Mucosa of descending colon (tissue), 3 donors: ENCODE measurements at places on chromosomes 3 and 15.

- DNase-seq, result no peak
These were observed 119.4 kb upstream of the IQSEC1 start for GRCh38 chr3:13192471-13193213.

GRCh38 chr3:50587806-50588758, 18.8 kb downstream of the HEMK1 start:
- DNase-seq, result no peak

DNA sequence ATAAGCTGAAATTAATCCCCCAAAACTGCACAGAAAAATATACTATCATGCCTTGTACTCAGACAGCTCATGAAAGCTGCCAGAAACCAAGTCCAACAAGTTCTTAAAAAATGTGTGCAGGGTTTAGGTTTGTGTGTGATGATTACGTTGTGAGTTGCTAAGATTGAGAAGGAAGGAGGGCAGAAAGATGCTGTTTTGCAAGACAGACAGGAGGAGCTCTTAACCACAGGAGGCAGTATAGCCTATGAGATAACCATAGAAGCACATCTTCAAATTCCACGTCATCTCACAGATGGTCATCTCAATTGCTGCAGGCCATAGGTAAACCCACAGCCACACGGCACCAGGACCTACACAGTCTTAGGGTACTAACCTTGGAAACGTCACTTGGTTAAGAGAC, 191.9 kb downstream of the STT3B start:
- DNase-seq, result no peak

GRCh38 chr3:9098716-9099675, 135.7 kb upstream of the RAD18 start:
- DNase-seq, result no peak

- peak; percentile 75 for DNase-seq
These were observed 762 bp downstream of the NCK1 start for GRCh38 chr3:136862617-136863322.

DNA sequence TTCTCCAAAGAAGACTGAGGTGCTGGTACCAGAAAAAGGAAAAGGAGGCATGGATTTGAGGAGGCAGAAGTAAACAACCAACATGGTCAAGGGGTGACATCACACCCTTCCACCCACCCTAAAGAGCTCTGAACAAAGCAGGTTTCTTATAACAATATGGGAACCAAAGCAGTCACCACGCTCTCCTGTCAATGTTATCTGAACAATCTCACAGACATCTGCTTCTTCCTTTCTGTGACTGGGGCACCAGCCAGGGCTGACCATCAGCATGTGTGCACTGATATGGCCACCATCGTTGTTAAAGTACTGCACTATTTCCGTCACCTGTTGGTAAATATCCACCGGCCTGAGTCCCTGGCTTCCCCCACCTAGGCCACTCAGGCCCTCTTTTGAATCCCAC, 252.9 kb downstream of the SHQ1 start:
- no peak for DNase-seq

- DNase-seq, result no peak
These were observed 419.2 kb downstream of the MECOM start for GRCh38 chr3:169244119-169244864.

- no peak for DNase-seq
These were observed 39.9 kb downstream of the SMAD3 start for GRCh38 chr15:67105065-67105951.

GRCh38 chr15:38150794-38151193, 101.8 kb upstream of the SPRED1 start:
- DNase-seq, result no peak

- no peak for DNase-seq
These were observed 106.9 kb downstream of the LRRK1 start for GRCh38 chr15:101025896-101026631.

- no peak for DNase-seq
These were observed 136.9 kb upstream of the TOPAZ1 start for GRCh38 chr3:44104668-44105321.

- DNase-seq, result no peak
These were observed 1.4 kb downstream of the CACNA2D3 start for GRCh38 chr3:54123776-54124196.

DNA sequence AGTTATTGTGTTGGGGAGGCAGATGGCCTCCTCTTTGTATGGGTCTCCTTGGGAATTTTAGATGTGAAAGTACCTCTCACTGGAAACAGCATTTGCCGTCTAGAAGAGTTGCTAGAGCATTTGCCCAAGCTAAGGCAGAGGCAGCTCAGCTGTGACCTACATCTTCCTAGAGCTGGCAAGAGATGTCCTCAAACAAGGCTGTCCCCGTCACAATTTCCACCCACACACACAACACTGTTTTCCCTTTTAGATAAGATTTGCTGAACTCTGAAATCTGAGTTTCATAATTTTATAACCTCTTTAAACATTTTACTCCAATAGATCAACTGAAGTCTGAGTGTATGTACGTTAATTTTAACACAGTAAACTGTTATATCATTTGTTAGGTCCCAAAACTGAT, 352.6 kb downstream of the EPHB1 start:
- DNase-seq, result no peak

DNA sequence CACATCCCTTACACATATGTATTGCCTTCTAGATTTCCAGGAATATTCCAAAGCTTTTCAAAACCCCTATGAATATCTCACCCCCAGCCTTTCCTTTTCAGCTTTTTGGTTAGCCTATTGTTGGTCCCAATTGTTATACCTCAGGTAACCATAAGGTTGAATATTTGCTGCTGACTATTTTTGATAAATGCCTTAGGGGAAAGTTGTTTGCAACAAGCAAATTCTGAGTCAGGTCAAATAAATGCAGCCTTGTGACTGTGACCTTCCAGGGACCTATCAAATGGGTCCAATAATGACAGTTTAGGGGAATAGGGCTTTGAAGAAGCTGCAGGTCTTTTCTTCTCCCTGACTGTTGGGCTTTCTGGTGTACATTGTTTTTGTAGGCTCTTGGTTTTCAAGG, 699.7 kb downstream of the NTRK3 start:
- no peak for DNase-seq

DNA sequence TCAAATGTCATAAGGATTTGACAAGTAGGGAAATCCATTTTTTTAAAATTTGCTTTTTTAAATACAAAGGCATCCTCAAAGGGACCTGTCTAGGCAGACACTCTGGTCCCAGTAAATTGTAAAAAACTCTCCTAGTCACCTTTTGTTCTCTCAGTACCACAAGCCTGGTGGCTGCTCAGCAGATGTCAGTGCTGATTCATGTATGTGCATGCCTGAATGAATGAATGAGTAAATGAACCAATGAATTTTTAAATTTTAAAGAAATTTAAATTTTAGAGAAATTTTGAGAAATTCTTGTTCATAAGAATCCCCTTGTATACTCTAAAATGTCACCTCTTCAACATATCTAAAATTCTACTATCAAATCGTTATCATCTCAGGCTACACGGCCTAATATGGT, 199.5 kb downstream of the TLE3 start:
- DNase-seq, result no peak

DNA sequence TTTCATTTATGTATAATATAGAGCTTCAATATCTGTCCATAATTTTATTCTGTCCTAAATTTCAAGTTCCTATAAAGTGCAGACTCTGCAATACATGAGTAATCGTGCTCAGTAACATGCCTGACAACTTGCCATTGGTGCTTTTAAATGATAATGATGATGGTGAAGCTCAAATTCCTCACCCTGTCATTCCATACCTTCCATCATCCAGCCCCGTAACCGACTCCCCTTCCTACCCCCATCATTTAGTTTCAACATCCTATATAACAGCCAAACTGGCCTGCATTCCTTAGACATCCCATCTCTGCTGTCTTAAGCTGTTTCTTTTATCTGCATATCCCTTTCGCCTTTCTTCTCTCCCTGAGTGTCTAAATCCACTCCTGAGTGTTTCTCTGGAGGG, 67.2 kb upstream of the DLG1 start:
- no peak for DNase-seq

DNA sequence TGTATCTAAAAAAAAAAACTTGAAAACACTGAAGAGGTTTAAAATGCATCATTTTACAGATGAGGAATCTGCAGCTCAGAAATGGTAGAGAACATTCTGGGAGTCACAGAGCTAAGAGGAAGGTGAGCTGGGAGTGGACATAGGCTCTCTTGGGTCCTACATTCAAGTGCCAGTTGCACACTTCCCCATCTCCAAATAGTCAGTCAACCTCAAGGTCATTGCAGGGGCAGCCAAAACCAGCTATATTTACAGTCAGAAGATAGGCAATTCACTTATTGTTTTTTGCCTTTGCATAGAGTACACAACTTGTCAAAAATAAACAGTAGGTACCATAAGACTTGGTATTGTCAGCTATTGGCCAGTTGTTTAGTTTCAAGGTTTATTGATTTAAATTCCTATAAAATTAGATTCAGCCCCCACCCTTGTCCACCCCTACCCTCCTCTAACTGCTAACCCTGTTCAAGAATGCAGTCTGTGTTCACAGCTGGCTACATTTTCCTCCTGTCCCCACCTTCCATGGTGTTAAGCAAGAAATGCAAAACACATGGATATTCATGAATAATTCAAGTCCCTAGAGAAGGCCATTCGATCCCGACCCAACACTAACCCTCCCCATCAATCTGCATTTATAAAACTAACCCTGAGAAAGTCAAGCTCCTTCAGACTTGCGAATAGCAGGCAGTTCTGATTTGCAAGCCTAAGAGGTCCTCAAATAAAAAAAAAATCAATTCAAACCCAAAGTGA, 567.0 kb upstream of the MCTP2 start:
- DNase-seq, result no peak

DNA sequence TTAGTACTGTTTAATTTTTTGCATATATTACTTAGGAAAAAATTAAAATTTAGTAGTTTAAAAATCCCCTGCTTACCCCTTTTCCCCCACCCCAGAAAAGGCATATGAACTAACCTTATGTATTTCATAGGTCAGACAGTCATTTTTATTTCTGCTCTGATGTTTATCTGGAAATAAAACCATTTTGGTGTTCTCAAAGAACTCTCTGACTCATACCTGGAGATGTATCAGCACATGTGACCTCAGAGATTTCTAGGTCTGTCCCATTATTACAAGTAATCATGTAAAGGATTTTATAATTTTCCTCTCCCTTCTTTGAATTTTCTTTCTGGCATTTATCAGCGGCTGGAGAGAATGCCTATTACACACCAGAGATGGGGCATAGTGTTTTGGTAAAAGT, 14.1 kb upstream of the CCR8 start:
- DNase-seq, result no peak

GRCh38 chr3:106552351-106553043, 683.7 kb upstream of the CBLB start:
- no peak for DNase-seq

DNA sequence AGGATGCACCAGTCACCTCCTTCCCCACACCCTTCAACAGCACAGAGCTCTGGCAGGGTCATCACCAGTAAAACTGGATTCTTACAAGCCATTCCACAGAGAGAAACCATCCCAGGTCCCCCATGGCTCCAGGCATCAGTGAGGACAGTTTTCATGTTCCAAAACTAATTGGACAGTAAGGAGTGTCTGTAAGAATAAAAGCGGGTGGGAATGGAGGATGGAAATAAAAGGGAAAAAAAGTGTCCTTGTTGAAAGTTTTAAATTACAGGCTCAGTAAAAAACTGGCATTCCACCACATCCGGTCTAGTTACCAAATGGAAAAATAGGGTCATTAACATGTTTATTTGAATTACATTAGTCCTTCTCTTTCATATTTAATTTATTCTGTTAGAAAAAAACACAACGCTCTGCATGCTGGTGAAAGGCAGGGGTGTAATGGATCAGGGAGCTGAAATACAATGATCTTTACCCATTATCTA, 117.4 kb downstream of the TIGIT start:
- no peak for DNase-seq

DNA sequence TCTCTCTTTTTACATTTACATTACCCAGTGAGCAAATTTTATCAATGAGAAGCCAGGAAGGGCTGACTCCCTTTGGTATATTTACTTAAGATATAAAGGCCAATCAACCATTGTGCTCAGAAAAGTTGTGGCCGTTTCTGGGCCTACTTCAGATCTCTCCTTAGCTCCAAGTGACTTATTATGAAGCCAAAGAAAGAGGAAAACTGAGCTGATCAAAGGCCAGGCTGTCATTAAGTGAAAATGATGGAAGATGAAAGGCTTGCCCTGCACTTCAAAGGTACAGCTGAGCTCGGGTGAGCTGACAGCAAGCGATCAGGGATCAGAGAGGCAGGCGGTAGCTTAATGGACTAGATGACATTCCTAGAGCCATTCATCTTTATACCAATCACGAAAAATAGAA, 24.8 kb downstream of the VGLL4 start:
- DNase-seq, result no peak

GRCh38 chr3:43759297-43759782, 68.6 kb downstream of the ABHD5 start:
- DNase-seq, result no peak

DNA sequence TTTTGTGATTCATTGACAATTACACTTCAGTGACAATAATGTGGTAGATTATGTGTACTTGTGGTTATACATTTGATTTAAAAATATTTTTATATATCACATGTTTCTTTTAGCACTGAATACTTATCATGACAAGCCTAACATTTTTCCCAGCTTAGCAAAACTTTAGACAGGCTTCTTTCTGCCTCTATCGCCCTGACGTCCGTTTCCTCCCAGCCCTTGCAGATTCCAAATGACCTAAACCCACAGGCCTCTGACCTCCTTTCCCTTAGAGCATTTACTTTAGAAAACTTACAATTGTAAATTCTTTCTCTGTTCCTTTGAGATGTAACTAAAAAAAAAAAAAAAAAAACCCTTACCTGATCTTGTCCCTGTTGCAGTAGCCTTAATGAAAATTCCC, 326.1 kb downstream of the UNC13C start:
- DNase-seq, result no peak

- DNase-seq, result no peak
These were observed 113.7 kb upstream of the RBMS3 start for GRCh38 chr3:29167180-29167579.

DNA sequence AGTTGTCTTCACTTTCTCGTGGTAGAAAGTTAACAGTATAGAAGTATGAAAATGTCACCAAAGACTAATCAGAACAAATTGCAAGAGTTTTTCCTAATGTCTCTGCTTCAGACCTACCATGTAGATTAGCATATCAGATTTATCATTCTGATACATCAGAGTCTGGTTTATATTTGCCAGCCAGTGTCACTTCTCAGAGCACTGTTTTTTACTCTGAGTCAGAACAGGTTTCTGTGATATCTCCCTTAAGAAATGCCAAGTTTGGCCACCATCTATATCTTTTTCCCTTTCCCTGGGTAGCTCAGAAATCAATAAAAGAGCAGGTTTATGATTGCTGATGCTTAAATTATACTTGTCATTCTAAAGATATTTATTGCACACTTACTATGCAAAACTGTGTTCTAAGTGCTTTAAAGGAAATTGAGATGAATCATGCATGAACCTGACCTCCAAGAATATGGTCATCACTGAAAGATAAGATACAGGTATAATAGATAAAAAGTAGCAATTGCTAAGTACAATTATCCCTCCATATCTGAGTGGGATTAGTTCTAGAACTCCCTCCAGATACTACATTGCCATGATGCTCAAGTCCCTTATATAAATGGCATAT, 672.7 kb upstream of the NAALADL2 start:
- DNase-seq, result no peak

- no peak for DNase-seq
These were observed 583.3 kb upstream of the CBLB start for GRCh38 chr3:106452096-106452495.

- DNase-seq, result no peak
These were observed 29.1 kb upstream of the MTMR10 start for GRCh38 chr15:31020542-31020941.

GRCh38 chr15:73691396-73691795, 7.2 kb downstream of the CD276 start:
- DNase-seq, result no peak

GRCh38 chr15:25176991-25177954, 222.5 kb downstream of the SNRPN start:
- no peak for DNase-seq
